ENCODE measurements at places on chromosomes 3 and 15. TPM values are rescaled to one million over a fixed set of nuclear protein-coding genes. Genes with fewer than 3 reads are reported as not detected.

PTH1R gene
- total RNA-seq: 0.28 TPM

SLC9C1 gene
- 0.14 TPM for total RNA-seq

KCTD6 gene
- 7.6 TPM for total RNA-seq

COL6A5 gene
- total RNA-seq: not detected

HHLA2 gene
- not detected for total RNA-seq

SLC24A5 gene
- total RNA-seq: not detected

FOXB1 gene
- not detected for total RNA-seq

COLQ gene
- total RNA-seq: 0.46 TPM

Data from smooth muscle cell of bladder (primary cell).